Bronchial smooth muscle cell (primary cell): ENCODE measurements at places on chromosomes 5 and 9. TPM values are rescaled to one million over a fixed set of nuclear protein-coding genes. Genes with fewer than 3 reads are reported as not detected.

Gene SPATA31E1
- under 0.01 TPM in 1 of 2 replicates, not detected in the other for total RNA-seq

Gene C5
- total RNA-seq, result 3.9 and 5.7 TPM in 2 replicates

Gene LRRC70
- total RNA-seq, result 0.26 and 0.79 TPM in 2 replicates

Gene PDCD1LG2
- total RNA-seq, result 1.9 and 2.7 TPM in 2 replicates

Gene SAPCD2
- total RNA-seq, result 0.26 and 0.47 TPM in 2 replicates

Gene TLX3
- not detected in 2 replicates for total RNA-seq

Gene DBH
- not detected in 2 replicates for total RNA-seq

Gene LHX6
- total RNA-seq, result not detected in 2 replicates
